ENCODE measurements at places on chromosomes 3 and 15. TPM values are rescaled to one million over a fixed set of nuclear protein-coding genes. Genes with fewer than 3 reads are reported as not detected.

- no peak overlapping the region for H3K27ac ChIP-seq
- H3K27me3 ChIP-seq: no peaks in the 10 kb centered on the region
- H3K36me3 ChIP-seq: no peaks in the 10 kb centered on the region
- DNase-seq: no peak
These were observed 440.7 kb downstream of the MAGI1 start for GRCh38 chr3:65597952-65598413.

- H3K4me1 ChIP-seq: peaks cover 49% of the 10 kb centered on the region
- H3K36me3 ChIP-seq: peaks cover 3% of the 10 kb centered on the region
- peak overlapping the region; percentile 84 for H3K27ac ChIP-seq
- peak; percentile 43 for DNase-seq
- H3K27me3 ChIP-seq: peaks cover 2% of the 10 kb centered on the region
These were observed 3.6 kb downstream of the ONECUT1 start for GRCh38 chr15:52786436-52787122.

DNA sequence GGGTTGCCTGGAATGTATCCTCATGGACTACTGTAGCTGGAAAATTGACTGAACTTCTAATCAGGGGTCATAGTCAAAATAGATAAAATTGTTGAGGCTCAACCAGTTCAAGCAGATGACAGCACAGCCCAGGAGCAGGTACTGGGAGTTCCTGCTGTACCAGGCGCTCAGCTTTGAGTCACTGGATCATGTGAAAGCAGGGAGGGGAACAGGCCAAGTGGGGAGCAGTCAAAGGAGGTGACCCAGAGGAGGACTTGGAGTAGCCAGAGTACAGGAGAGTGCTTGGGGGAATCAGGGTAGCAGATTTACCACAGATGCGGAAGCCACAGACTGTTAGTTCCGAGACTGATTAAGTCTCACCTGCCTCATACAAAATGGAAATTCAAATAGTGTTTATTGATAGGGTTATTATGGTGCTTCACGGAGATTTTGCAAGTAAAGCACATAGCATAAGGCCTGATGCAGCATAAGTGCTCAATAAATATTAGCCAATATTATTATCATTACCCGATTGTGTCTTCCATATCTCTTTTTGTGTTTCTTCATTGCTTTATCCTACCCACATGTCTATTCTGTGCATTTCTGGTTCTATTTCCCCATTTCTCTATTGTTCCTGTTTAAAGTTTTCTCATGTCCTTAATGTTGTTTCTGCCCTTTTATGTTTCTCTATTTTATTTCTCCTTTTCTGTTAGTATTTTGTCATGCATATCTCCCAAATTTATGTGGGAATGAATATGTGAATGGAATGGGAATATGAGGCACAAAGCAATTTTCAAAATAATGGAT, 369.2 kb upstream of the MCTP2 start:
- no peak overlapping the region for H3K4me3 ChIP-seq
- no peak for DNase-seq
- no peaks in the 10 kb centered on the region for H3K4me1 ChIP-seq
- H3K27ac ChIP-seq: no peak overlapping the region

GRCh38 chr15:51348688-51349087, 7.2 kb downstream of the GLDN start:
- H3K27me3 ChIP-seq: no peaks in the 10 kb centered on the region
- no peak overlapping the region for H3K27ac ChIP-seq
- peaks cover 3% of the 10 kb centered on the region for H3K4me1 ChIP-seq
- no peaks in the 10 kb centered on the region for H3K36me3 ChIP-seq
- no peak overlapping the region for H3K4me3 ChIP-seq

DNA sequence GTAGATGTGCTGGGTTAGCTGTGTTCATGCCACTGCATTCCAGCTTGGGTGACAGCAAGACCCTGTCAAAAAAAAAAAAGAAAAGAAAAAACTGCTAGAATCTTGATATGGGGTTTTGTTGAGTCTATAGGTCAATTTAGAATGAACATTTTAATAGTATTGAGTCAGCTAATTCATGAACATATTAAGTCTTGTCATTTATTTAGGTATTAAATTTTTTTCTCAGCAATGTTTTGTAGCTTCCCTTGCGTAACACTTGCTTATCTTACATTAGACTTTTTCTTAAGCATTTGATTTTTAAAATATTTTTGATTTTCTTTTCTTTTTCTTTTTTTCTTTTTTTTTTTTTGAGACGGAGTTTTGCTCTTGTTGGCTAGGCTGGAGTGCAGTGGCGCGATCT, 60.7 kb upstream of the GOLGA6B start:
- no peaks in the 10 kb centered on the region for H3K36me3 ChIP-seq
- no peaks in the 10 kb centered on the region for H3K27me3 ChIP-seq

- DNase-seq: no peak
- no peaks in the 10 kb centered on the region for H3K4me1 ChIP-seq
- no peaks in the 10 kb centered on the region for H3K36me3 ChIP-seq
- H3K27me3 ChIP-seq: no peaks in the 10 kb centered on the region
- no peak overlapping the region for H3K27ac ChIP-seq
- no peak overlapping the region for H3K4me3 ChIP-seq
These were observed 313.9 kb upstream of the CTNNB1 start for GRCh38 chr3:40885430-40885829.

The HHATL gene
- not detected for total RNA-seq

The DCBLD2 gene
- 56.9 TPM for total RNA-seq

The COL8A1 gene
- not detected for total RNA-seq

All from HepG2 (cell line).